ENCODE measurements at places on chromosomes 16 and 17. TPM values are rescaled to one million over a fixed set of nuclear protein-coding genes. Genes with fewer than 3 reads are reported as not detected.

GRCh38 chr17:2136241-2136640 lies 81.3 kb downstream of the HIC1 start:
- no peak for DNase-seq

GRCh38 chr17:49469831-49470810 lies 25.0 kb upstream of the NGFR start:
- peak; percentile 20 for DNase-seq

GRCh38 chr16:52781005-52781630 lies 234.2 kb upstream of the TOX3 start:
- DNase-seq = no peak

- DNase-seq = no peak
These were observed 83.1 kb downstream of the NETO2 start for GRCh38 chr16:47060596-47060995.

GRCh38 chr17:82008258-82008940 lies 14.3 kb downstream of the CENPX start:
- DNase-seq = no peak

DNA sequence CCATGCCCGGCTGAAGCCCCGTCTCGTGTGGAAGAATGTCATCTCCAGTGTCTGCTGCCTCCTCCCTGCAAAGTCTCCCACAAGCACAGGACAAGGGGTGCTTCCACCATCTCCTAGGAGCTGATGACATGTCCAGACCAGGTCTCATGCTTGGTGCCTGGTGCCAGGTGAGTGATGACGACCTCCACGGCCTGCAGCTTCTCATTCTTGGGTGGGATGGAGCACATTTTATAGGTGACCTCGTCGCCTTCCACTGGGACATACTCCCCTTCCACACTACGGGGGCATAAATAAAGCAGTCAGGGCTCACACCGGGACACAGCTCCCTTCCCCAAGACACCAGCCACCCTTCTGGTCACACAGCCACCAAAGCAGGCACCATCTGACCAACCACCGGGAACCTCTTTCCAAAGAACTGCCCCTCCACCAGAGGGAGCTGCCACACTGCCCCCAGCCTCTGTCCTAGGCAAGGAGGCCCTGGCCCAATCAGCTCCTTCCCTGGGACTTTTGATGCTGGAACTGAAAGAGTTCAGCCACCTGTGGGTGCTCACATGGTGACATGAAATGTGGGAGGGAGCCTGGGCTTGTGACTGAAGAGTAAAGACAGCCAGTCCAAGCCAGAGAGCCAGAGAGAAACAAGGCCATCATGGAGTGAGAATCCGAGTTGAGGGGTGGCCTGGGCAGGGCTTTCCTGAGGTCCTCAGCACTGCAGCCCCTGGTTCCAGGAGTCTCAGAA lies 13.6 kb downstream of the CARHSP1 start:
- DNase-seq = peak; percentile 20

The FOXF1 gene
- 6.3 TPM for total RNA-seq

GRCh38 chr16:81798311-81799137 lies 19.4 kb downstream of the PLCG2 start:
- no peak for DNase-seq

The KRT32 gene
- not detected for total RNA-seq

GRCh38 chr16:57619606-57620334 lies 8.7 kb upstream of the ADGRG1 start:
- DNase-seq = peak; percentile 92

The CES3 gene
- 169 TPM for total RNA-seq

DNA sequence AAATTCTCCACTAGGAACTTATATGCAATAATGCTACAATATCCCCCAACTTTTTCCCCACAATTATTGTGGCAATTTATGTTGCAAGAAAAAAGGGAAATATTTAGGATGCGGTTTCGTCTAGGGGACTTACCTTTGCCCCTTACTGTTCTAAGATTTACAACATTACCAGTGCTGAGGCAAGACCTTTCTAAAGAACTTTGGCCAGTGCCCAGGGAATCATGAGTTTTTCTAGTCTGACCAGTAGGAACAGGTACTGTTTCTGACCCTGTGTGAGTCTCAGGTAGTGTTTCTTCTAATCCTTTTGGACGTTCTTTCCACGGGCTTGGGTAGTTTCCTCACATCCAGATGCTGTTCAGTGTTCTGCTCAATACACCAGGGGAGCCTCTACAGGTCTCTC lies 373.7 kb downstream of the HAPSTR1 start:
- DNase-seq = no peak

- DNase-seq = no peak
These were observed 624.3 kb downstream of the MAF start for GRCh38 chr16:78976212-78976611.

The C17orf100 gene
- 1.9 TPM for total RNA-seq

The KRTAP4-4 gene
- total RNA-seq = not detected

GRCh38 chr17:72782985-72783701 lies 309.3 kb downstream of the SLC39A11 start:
- DNase-seq = no peak

DNA sequence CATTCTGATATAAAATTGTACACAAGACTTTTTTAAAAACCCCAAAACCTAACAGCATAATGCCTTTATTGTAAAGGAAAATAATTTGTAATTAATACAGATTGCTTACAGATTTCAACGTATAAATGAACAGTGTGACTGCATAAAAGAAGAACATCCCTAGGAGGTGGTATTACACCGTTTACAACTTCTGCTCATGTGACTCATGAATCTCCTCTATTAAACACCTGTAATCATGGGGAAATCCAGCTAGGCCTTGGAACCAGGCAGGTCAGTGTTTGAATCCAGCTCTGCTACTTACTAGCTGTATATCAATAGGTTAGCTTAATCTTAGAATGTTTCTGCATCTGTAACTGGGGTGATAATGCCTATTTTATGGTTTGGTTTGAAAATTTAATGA lies 15.2 kb downstream of the RABEP1 start:
- DNase-seq = no peak

GRCh38 chr17:57623620-57624019 lies 121.5 kb downstream of the CCDC182 start:
- DNase-seq = no peak
